Ureter (tissue), 1 donor: ENCODE measurements at places on chromosomes 3 and 15. TPM values are rescaled to one million over a fixed set of nuclear protein-coding genes. Genes with fewer than 3 reads are reported as not detected.

DNA sequence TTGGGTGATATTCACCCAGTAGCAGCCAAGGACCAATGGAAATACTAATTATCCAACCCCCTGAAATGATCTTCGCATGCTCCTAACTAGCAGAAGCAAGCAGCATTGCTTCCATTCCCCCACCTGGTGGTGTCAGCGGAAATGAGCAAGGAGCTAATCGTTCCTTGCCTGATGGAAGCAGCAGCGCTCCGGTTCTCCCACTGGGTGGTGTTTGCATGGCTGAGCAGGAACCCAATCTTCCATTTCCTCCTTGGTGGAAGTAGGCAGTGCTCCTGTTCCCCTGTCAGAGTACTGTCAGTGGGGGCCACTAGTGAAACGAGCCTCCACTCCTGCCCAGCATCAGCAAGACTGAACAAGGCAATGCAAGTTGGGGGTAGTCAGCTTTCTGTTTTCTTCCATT, 311.5 kb downstream of the CACNA2D3 start:
- DNase-seq, result no peak

GRCh38 chr15:38398134-38398533, 55.8 kb upstream of the FAM98B start:
- DNase-seq, result no peak

The DMXL2 gene
- total RNA-seq, result 43.5 TPM

DNA sequence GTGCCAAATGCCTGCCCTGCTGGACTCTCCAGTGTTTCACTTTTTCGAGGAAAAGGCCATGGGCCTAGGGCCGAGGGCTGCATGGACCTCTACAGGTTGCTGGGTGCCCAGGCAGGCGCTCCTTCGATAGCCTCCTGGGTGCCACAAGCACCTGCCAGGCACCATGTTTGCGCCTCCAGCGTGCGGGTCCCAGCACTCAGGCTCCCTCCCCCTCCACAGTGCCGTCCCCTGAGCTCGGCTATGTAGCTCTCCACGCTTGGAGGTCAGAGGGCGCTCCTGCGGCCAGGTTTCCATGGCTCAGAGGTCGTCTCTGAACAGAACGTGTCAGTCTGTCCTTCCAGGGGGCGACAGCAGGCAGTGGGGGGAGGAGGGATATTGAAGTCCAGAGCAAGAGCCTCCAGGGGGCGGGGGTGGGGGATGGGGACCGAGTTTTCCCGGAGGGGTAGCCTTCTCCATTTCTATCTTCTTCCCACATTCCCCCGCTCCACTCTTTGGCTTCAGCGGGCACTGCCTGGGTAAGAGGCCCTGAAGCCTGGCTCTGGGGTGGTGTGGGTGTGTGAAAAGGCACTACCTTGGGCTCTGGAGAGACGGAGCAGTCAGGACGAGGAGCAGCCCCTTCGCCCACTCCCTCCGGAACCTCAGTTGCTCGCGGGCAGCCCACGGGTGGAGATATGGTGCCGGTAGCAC, 3.6 kb downstream of the ONECUT1 start:
- DNase-seq, result no peak

- DNase-seq, result no peak
Observed at GRCh38 chr15:44545913-44546802, 9.2 kb downstream of the EIF3J start.

The TMEM43 gene
- total RNA-seq, result 76.5 TPM

- no peak for DNase-seq
Observed at GRCh38 chr3:27714692-27715453, 7.2 kb downstream of the EOMES start.

The C2CD4A gene
- total RNA-seq, result 0.49 TPM

- DNase-seq, result no peak
Observed at GRCh38 chr15:66963710-66964109, 101.7 kb upstream of the SMAD3 start.
